ENCODE measurements at places on chromosomes 7 and 10.

GRCh38 chr10:31697271-31698180 lies 231.1 kb downstream of the ARHGAP12 start:
- DNase-seq: peak; percentile 31

- no peak for DNase-seq
These were observed 172.4 kb downstream of the PRPF18 start for GRCh38 chr10:13759168-13759567.

GRCh38 chr10:110404413-110404812 lies 93.3 kb upstream of the DUSP5 start:
- no peak for DNase-seq

DNA sequence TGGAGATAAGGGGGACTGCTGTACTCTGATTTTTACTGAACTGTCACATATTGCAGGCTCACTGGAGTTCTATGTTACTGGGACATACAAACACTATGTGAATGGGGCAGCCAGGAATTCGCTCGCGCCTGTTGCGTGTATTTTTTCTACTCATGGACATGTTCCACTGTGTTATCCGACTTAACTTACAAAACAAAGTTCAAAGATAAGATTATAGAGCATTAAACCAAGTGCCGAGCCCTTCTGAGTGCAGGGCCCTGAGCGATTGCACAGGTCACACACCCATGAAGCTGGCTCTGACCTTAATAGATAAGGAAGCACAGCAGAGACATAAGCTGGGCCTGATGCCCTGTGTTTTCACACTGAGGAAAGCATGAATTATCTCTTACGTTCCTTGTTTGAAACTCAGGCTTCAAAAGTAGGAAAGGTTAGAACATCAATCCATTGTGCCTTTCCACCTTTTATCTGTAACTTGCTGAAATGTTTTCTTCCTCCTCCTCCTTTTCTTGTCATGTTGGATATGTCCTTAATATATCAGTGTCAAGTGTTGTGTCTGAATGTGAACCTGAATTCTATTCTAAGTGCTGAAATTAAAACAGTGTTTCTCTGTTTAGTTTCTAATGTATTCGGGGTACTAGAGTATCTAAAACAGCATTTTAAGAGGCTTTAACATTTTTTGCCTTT lies 273.8 kb downstream of the AUTS2 start:
- no peak for DNase-seq

- DNase-seq: no peak
These were observed 76.4 kb downstream of the CTTNBP2 start for GRCh38 chr7:117796889-117797288.

GRCh38 chr7:47100817-47101435 lies 481.0 kb downstream of the TNS3 start:
- peak; percentile 3 for DNase-seq

- peak; percentile 50 for DNase-seq
These were observed 33.6 kb downstream of the VSTM4 start for GRCh38 chr10:49081547-49082275.

GRCh38 chr10:35908451-35908850 lies 266.4 kb upstream of the FZD8 start:
- DNase-seq: no peak

GRCh38 chr7:1192171-1192676 lies 32.2 kb upstream of the ZFAND2A start:
- DNase-seq: no peak

GRCh38 chr7:13742126-13742525 lies 247.3 kb downstream of the ETV1 start:
- DNase-seq: peak; percentile 82

GRCh38 chr7:25520017-25520416 lies 291.7 kb upstream of the NPVF start:
- no peak for DNase-seq

- DNase-seq: no peak
These were observed 1.6 kb upstream of the TEX36 start for GRCh38 chr10:125684581-125684980.

- no peak for DNase-seq
These were observed 27.4 kb upstream of the TMEM72 start for GRCh38 chr10:44883593-44884331.

DNA sequence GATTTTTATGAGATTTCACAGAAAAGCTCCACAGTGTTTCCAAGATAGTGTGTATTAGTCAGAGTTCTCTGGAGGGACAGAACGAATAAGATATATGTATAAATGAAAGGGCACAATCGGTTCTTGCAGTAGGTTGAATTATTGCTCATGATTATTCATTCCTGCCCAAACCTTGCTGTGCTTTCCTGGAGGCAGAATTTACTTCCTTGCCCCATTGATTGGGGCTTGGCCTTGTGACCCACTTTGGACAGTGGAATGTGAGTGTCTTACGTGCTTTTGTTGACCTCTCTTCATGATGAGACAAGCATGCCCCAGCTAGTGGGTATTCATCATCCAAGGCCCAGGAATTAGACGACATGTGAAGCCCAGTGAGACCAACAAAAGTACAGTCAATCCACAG lies 53.0 kb upstream of the ABCB5 start:
- no peak for DNase-seq

GRCh38 chr7:121798896-121799295 lies 74.1 kb upstream of the PTPRZ1 start:
- DNase-seq: peak; percentile 75

DNA sequence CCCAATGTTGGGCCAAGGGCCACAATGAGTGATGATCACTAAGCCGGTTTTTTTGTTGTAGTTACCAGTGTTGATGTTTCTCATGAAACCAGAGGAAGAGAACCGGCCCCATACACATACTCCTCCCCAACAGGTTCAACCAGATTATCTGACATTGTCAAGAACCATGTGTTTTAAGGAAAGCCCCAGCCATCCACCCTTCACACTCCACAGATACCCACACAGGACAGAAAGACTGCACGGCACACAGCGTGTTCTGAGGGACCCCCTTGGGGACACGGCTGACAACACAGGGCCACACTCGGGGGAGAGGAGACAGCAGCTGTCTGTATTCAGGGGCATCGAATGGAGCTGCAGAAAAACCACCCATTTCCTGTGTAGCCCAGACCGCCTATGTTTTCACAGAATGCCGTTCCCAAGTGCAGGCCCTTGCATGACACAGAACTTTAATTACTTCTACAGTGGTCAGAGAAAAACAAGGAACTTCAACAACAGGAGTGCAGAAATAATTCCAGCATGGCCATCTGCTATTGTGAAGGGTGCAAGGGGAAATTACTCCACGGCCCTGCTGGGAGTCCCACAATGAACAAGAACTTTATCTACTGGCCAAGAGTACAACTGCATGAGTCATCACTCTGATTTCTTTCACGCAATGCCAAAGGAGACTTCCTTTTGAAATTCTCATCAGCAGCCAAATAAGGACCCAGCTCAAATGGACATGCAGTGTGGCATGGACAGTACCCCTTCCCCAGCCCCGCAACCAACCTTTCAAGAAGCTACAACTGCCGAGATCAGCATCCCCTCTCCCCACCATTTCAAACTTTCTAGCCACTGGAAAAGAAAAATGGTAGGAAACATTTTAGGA lies 2.3 kb downstream of the KLF6 start:
- no peak for DNase-seq

DNA sequence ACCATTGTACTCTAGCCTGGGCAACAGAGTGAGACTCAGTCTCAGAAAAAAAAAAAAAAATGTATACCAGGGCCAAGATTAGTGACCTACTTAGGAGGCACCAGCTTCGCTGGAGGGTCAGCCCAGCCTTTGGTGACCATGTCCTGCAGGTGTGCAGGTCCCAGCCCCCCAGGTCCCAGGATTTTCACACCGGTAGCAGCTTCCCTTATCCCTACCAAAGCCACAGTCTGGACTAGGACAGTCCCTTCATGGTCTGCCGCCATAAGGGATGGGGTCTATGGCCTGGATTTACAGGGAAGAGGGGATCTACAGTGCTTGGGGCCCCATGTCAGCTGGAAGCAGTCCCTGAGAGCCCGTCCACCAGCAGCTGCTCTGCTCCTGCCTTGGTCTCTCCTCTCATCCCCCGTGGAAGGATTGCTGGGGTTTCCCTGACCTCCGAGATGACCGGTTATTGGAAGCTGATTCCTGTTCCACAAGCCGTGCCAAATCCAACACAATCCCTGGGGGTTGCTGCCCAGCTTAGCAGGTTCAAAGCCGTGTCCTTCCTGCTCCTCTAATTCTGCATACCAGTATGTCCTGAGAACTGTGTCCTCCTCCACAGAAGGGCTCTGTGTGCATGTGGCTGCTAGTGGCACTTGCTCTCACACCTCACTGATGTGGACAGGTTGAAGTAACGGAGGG lies 11.0 kb upstream of the NDUFB2 start:
- DNase-seq: no peak

- peak; percentile 31 for DNase-seq
These were observed 41.4 kb upstream of the PNLIPRP3 start for GRCh38 chr10:116385994-116386809.

- DNase-seq: no peak
These were observed 21.4 kb upstream of the IMPDH1 start for GRCh38 chr7:128431221-128431620.

DNA sequence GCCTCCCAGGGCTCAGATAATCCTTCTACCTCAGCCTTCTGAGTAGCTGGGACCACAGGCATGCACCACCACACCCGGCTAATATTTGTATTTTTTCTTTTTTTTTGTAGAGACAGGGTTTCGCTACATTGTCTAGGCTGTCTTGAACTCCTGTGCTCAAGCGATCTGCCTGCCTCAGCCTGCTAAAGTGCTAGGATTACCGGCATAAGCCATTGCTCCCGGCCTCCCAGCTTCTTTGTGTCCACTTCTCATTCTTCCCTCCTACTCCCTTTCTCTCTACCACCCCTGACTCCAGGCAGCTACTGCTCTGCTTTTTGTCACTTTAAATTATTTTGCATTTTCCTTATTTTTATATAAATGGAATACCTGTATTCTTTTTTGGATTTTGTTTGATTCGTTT lies 83.4 kb downstream of the PALS2 start:
- no peak for DNase-seq

- no peak for DNase-seq
These were observed 38.8 kb downstream of the R3HCC1L start for GRCh38 chr10:98173260-98173659.

- DNase-seq: no peak
These were observed 619.5 kb upstream of the SEMA3D start for GRCh38 chr7:85806321-85806720.

- no peak for DNase-seq
These were observed 497.9 kb upstream of the GALNT17 start for GRCh38 chr7:70634071-70634470.

- DNase-seq: peak; percentile 84
These were observed 95.0 kb downstream of the VPS50 start for GRCh38 chr7:93327006-93327633.
